HuH-7.5 (cell line): ENCODE measurements at places on chromosomes 4 and X.

DNA sequence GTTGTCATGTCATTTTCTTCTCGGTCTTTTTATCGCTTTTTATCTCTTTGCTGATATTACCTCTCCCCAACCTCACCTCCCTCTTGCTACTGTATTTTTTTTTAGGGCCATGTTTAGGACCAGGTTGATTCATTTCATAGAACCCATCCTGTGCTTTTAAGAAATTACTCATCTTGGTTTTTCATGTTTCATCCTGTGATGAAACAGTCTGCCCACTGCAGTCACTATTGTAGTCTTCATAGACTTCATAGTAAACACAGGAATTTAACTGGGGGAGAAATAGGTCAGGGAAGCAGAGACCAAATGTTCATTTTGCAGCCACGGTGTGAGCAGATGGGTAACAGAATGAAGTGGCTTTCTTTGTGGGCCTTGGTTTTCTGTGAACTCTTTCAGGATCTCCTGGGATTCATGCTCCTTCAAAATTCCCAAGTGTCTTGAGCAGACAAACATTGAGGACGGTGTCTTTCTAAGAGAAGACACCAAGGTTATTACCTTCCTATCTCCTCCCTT is 161.8 kb downstream of the NAA11 start:
- no peak for DNase-seq

DNA sequence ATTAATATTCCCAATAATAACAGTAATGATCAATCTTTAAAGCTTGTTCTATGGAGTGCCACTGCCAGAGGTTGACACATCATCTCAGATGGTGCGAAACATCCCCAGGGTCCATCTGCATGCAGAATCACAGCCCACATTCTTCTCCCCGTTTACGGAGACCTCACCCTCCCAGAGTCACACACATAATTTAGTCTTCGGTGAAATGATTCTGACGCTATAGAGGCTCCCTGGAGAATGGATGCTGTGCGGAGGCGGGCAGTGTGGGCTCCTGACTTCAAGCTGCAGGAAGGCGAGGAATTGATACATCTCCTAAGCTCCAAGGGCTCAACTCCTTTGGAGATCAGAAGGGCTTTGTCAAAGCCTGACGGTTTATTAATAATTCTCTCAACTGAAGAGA is 11.0 kb upstream of the ARHGAP36 start:
- DNase-seq = no peak

DNA sequence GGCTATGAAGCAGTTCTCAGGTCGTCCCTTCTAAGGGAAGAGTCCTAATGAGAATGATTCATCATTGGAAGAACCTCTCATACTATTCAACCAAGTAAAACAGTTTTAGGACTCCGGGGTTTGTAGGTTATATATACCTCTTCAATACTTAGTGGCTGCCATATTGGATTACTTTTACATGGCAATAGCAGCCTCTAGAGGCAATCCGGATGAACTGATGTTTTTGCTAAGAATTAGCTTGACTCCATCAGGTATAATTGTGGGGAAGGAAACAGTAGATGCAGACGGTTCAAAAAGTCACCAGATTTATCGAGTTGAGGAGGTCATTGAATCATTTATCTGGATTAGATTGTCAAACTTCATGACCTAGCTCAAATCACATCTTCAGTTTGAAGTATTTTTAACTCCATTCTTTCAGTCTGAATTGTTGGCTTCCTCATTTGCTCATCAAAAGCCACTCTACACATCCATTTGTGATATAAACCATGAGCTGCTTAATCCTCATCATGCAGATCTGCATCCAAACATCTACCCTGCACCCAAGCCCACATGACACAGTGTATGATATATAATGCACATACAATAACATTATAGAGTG is 28.4 kb downstream of the GUCY1B1 start:
- peak; percentile 11 for DNase-seq

DNA sequence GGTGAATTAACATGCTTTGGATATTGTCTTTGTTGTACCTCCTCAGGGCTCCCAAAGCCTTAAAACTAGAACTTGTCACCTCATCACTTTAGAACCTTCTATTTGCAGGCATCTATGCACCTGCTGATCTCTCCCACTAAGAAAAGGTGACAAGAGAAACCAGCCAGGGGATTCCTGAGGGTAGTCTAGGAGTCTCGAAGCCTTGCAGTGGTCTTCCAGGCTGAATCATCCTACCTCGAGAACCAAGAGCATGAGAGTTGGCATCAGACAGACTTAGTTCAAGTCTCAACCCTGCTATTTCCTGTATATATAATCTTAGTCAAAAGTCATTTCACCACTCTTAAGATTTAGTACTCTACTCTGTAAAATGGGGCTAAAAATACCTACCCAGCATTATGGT is 29.6 kb downstream of the RTL5 start:
- DNase-seq = no peak

- no peak for DNase-seq
Measured at GRCh38 chr4:119733431-119733830, 104.8 kb upstream of the PDE5A start.

DNA sequence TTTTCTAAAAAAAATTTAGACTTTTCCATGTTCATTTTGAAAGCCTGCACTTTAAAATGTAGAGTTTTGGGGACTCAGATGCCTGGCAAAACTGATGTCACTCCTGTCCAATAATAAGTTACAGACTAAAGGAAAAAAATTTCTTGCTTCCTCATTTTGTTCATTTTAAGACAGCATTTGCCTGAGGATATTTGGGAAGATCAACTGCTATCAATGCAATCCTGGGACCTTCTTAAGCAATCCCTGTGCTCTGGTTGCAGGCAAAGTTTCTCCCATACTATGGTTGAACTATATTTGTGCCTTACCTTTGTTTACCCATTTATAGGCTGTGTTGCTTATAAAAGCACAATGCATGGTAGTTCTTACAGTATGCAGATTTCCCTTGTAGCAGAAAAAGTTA is 280.4 kb downstream of the CFAP47 start:
- no peak for DNase-seq

DNA sequence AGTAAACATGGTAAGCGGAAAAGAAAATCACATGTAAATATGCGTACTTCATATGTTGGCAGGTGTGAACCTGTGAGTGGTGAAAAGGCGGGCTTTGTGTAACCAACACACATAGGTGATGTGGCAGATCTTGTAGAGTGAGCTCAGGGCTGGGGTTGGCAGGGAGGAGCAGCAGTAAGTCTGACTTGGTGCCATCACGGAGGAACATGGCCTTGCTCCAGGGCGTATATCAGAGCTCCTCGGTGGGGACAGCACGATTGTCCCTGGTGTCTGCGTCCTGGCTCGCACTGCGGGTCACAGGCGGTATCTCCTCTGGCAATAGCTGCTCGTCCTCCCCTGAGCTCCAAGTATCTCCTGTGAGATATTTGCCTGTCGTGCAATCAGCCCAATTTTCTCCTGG is 733.6 kb downstream of the TRIML1 start:
- no peak for DNase-seq

DNA sequence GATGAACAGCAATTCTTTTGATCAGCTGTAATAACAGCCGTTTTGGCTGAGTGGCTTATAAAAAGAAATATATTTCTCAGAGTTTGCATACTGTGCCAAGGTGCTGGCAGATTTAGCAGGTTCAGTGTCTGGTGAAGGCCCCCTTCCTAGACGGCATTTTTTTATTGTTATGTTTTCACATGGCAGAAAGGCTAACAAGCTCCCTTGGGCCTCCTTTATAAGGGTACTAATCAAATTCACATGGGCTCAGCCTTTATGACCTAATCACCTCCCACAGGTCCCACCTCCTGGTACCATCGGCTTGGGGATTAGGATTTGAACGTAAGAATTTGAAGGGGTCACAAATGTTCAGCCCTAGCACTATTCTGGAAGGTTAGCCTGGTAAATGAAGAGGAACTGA is 431.9 kb downstream of the SPOCK3 start:
- DNase-seq = no peak

DNA sequence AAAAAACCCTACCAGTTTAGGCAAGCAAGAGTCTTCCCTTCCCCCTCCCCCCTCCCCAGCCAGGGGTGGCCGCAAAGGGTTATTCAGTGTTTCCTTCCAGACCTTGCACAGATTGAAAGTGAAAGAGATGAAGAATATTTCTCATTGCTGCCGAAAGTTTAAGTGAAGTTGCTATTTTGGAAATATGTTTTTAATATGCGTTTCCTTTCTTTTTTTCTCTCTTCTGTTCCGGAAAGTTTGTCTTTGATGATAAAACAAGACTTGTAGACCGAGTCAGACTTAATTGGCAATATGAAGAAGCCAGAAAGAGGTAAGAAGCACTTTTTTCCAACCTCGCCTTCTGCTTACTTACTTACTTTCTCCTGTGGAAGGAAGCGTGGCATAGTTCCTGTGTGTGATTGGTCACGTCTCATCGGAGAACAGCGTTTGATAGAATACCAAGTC is 58.5 kb upstream of the CLCN4 start:
- no peak for DNase-seq

DNA sequence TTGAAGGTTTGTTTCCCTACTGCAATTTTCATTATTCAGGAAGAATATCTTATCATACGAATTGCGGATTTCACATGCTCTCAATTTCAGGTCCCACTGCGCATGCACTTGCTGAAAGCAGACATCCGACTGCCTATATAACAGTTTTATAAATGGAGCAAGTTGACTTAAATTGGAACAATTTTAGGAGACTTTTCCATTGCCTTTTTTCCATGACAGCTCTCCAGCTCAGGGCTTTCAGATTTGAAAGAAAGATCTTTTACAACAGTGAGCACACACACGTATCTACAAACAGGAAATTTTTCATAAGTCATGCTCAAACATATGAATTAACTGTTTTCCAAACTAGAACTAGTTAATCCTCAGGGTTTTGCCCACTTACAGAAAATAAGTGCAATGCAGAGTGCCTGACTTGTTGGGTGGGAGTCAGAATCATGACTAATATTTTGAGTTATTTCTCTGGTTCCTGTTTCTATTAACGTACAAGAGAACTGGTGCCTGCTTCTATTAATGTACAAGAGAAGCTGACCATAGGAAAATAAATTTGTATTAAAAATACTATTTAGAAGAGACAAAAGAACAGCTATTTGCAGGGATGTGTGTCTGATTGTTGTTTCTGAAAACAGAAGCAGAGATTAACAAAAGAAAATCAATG is 137.9 kb downstream of the GPC3 start:
- no peak for DNase-seq

DNA sequence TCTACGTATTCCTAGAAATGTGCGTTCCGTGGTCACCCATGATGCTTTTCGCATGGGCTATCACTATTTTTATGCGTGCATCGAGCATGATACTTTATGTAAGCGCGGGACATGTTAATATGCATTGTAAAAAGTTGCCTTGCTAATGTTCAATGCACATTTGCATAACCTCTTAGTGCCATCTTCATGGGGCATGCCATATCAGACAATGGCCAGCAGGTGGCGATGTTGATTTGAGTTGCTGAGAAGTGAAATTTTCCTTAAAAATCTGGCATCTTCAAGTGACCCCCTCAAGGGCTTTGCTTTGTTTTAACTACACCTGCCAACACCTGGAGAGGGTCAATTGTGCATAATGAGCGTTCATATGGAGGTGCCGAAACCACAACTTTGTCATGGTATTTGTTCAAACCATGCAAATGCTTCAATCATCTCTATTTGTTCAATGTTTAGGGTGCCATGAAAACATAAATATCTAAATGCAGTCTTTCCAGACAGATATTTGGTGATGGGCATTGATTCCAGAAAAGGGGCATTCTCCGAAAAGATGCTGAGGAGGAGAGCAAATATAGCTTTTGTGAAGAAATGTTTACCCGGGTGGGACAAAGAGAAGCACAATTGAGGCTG is 833.9 kb upstream of the PRKX start:
- no peak for DNase-seq

- no peak for DNase-seq
Measured at GRCh38 chr4:7837597-7838135, 102.0 kb downstream of the AFAP1 start.

- no peak for DNase-seq
Measured at GRCh38 chrX:39894683-39895082, 203.1 kb downstream of the BCOR start.

GRCh38 chrX:150779385-150779784 is 86.2 kb downstream of the MTMR1 start:
- no peak for DNase-seq

DNA sequence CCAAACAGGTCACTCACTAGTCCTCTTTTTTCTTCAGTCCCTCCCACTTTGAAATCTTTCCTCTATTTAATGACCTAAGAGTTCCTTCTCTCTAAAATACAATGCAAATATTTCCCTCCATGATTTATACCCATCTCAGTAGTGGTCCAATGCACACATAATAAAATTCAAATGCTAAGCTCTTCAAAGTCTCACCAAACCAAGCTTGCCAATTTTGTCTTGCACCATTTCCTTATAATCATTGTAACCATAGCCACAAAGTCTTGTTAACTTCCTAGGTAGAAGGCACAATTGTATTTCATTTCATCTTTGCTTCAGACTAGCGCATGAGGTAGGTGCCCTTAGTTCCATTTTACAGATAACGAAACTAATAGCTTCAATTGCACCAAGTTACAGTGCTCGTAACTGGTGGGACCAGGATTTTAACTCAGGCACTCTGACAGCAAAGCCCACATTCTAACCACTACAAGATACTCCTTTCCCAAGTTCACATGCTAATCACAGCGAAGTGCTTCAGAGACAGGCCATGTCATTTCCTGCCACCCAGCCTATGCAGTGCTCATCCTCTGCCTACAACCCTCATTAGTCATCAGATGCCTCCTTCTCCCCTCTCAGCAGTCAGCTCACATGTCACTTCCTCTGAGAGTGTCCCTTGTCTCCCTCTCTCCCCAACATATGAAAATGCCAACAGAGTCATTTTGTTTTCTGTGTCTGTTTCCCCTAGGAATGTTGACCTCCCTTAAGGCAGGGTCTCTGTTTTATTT is 66.9 kb upstream of the PPARGC1A start:
- DNase-seq = no peak

- no peak for DNase-seq
Measured at GRCh38 chr4:56762484-56763250, 58.8 kb downstream of the SPINK2 start.

DNA sequence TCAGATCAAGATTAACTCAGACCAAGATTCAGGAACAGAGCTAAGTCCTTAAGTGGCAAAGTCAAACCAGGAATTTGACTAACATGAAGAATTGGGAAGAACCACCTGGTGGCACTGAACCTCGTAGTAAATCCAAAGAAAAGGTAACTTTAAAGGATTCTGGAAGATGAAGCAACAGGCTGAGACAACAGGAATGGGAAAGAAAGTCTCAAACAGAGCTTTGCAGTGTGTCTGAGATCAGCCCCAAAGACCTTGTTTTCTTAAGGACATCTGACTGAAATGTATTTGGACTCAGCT is 126.1 kb downstream of the ASB9 start:
- no peak for DNase-seq
